ENCODE measurements at places on chromosomes 13 and 19.

GRCh38 chr13:78997902-78998629, 339.1 kb upstream of the OBI1 start:
- no peak for DNase-seq

- DNase-seq: peak; percentile 53
Observed at GRCh38 chr19:4474514-4475022, 2.5 kb downstream of the HDGFL2 start.

DNA sequence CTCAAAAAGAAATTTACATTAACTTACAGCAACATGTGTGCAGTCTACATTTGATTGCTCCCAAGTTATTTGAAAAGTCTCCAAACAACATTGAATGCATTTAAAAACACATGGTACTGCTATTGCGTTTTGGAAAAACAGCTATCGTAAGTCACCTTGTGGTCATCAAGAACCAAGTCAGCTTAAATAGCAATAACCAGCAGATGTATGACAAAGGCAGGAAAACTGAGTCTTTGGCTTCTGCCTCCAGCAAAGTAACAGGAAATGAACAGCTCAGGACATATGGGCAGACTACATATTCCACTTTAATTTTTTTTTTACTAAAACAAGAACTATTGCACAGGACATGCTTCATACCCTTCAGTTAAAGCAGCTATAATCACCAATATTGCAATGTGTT, 580.6 kb upstream of the SPRY2 start:
- no peak for DNase-seq

DNA sequence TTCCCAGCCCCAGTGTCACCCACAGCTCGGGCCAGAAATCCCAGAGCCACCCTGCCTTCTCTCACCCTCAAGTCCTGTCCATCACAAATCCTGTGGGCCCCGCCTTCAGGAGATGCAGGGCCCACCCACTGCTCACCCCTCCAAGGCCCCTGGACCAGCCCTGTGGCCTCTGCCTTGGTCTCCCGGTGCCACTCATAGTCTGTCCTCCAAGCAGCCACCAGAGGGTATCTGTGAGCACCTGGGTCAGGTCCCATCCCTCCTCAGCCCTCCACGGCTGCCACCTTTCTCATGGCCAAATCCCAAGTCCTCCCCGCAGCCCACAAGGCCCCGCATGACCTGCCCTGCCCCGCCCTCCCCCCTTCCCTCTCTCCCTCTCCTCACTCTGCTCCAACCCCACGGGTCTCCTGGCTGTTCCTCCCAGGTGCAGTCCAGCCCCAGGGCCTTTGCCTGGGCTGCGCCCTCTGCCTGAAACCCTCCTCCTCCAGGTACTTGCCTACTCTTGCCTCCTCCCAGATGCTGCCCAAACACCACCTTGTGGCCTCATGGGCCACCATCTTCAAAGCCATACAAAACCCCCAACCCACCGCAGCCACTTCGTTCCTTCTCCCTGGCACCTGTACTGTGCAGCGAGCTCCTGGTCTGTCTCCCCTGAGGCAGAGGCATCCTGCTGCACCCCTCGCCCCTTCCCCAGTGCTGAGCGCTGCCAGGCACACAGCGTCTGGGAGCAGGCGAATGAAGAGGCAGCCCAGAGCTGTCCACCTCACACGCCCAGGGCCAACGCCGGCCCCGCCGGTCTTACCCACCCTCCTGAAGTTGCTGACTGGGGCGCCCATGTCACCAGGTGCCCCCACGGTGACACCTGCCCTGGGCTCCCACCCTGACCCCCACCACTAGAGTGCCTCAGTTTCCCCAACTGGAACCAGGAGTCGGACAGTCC, 13.2 kb upstream of the UQCR11 start:
- DNase-seq: peak; percentile 66

GRCh38 chr13:38421590-38422560, 72.2 kb downstream of the UFM1 start:
- DNase-seq: no peak

DNA sequence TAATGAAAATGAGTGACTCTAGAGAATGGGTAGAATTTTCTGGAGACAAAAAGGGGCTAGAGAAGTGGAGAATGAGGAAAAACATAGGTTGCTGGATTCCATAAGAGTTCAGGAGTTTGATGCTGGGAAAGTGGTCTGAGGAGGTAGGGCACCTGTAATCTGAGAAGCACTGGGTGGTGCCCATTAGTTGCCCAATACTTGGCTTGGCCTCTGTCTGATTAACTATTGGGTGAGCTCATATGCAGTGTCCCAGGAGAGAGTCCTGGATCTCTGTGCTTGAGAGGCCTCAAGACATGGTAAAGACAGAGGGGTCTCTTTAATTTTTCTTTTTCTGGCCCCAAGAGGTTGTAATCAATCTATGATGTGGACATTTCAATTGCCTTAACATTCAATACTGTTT, 390.1 kb downstream of the TDRD3 start:
- no peak for DNase-seq

DNA sequence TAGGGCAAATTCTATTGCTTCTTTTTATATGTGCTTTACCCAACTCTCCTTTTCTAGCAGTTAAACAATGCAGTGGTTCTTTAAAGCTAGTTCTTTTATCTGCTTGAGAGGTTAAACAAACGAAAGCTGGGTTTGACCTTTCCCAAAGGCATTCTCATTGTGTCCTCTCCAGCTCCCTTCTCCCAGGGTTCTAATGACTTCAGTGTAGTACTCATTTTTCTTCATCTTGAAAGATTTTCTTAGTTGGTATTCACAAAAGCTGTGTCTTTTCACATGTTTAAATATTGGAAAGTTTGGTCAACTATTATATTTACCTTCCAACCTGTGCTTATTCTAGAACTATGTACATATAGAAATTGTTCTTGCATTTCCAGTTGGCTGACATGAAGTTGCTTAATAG, 1.5 kb downstream of the WASF3 start:
- DNase-seq: no peak

- DNase-seq: no peak
Observed at GRCh38 chr19:53549340-53549739, 11.4 kb downstream of the ZNF331 start.

GRCh38 chr19:6260912-6261650, 18.7 kb downstream of the MLLT1 start:
- DNase-seq: no peak

DNA sequence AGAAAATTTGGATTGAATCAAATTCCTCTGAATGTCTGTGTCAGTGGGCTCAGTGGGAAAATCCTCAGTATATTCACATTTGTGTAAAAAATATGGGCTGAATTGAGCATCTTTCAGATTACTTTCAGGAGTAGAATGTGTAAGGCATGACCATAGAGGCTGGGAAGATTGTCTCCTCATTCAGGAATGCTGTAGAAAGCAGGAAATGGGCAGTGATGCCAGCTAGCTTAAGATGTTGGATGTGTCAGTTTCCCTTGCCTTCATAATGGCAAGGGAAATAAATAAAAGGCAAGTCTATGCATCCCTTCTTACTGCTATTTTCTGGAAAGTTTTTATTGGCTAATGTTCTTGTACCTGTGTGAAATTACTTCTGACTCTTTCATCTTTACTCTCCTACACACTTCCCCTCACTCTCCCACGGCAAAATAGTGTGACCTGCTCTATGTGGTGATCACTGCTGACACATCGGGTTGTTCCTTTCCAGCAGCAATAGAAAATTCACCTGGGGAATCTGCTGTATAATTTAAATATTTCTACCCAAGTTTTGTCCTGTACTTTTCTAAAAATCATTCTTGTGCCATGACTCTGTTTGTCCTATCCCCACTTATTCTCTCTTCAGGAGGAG, 103.2 kb downstream of the LMO7 start:
- DNase-seq: no peak

DNA sequence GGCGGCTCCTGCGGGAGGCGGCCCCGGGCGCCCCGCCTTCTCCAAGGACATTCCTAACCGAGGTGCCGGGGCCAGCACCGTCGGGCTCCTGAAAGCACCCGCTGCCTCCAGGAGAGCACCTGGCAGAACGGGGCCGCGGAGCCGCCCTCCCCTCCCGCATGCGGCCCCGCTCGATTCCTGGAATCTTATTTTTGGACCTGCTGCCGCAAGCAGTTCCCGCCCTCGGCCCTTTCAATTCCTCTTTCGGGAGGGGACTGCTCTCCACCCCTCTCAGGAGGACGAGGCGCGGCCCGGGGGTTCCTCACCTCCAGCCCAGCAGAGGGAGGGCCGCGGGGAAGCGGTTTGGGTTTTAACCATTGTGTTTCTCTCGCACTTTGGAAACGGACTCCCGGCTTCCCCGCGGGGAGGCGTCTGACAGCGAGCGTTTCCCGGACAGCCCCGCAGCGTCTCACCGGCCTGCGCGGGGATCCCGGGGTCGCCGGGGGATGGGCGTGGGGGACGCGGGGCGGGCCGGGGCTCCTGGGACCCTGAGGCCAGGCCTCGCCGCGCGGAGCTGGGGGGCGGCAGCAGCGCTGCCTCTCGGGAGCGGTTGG, 849 bp downstream of the GAS6 start:
- peak; percentile 66 for DNase-seq

DNA sequence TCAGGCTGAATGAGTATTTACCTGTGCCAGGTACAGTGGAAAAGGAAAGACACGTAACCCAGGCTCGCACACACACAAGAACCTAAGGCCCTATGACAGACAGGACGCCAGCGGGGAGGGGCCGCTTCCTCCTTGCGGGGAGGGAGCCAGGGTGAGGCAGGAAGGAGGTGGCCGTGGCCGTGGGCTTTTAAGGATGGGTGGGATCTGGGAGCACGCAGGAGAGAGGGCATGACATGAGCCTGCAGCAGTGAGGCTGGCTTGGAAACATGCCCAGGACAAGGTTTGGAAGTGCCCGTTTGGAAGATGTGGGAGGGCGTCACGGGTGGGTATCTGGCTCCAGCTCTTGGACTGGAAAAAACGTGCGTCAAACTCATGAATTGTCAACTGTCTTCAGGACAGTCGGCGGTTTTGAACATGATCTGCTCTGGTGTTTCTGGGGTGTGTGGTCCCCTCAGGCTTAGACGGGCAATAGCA, 20.1 kb downstream of the SH3GL1 start:
- no peak for DNase-seq

GRCh38 chr13:45406421-45406820, 11.8 kb downstream of the SLC25A30 start:
- DNase-seq: no peak

DNA sequence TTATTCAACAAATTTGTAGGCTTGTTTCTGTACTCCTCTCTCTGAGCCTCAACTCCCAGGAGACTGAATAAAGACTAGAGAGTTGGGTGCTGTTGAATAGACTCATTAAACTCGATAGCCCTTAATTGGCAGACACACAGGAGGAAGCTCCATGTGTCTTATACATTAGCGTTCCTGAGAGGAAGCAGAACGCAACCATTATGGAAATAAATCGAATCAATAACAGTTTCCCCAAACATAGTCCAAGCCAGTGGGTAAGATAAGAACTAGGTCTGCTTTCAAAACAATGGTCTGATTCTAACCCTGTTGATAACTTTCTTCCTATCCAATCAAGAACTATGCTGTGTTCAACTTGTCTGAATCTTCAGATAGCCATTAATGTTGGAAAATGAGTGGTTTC, 118.1 kb upstream of the FNDC3A start:
- no peak for DNase-seq

GRCh38 chr19:56076498-56076897, 44.6 kb downstream of the ZNF787 start:
- DNase-seq: peak; percentile 60

GRCh38 chr19:9836021-9836420, 903 bp downstream of the PIN1 start:
- no peak for DNase-seq

- no peak for DNase-seq
Observed at GRCh38 chr13:28954810-28955209, 134.7 kb downstream of the MTUS2 start.

- DNase-seq: no peak
Observed at GRCh38 chr19:41288673-41289530, 21.1 kb upstream of the CCDC97 start.

DNA sequence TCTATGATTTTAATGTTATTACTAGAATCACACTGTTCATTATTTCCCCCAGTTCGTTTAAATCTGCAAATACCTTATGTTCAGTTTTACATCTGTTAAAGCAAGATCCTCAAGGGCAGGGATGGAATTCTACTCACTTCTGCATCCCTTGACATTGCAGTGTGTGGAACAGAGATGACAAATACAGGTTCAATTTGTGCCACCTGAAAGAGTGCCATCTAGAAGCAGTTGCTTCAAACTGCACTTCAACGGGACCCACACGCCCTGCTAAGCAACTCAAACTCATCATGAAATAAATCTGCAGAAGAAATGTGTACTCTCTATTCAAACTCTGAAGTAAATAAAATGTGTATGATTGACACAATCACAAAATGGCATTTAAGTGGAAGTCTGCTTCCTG, 44.5 kb downstream of the RUBCNL start:
- DNase-seq: no peak

GRCh38 chr13:44300895-44301638, 72.6 kb upstream of the SERP2 start:
- DNase-seq: no peak

DNA sequence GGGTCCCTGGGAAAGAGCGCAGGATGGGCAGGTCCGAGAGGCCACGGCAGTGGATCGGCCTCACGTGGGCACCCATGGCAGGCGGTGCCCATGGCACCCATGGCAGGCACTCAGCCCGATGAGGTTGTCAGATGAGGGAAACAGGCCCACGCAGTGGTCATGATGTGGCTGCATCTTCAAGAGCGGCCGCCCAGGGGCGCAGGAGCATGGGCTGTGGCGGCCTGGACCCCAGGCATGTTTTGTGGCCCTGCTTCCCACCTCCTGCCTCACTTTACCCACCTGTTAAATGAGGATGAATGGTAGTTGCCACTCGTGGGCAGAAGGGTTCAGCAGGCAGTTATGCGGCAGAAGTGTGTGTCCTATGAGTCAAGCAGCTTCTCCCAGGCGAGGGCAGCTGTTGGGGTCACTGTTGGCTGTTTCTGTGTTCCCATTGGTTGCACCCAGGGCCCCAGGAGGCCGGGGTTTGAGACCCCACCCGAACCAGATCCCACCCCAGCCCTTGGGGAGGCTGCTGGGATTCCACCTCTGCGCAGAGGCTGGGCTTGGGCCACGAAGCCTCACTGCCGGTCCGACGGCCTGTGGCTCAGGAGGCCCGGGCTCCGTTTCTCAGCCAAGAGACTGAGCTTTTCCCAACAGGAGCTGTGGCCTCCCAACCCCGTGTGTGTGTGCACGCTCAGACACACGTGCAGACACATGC, 30.0 kb downstream of the CSNK1G2 start:
- no peak for DNase-seq

DNA sequence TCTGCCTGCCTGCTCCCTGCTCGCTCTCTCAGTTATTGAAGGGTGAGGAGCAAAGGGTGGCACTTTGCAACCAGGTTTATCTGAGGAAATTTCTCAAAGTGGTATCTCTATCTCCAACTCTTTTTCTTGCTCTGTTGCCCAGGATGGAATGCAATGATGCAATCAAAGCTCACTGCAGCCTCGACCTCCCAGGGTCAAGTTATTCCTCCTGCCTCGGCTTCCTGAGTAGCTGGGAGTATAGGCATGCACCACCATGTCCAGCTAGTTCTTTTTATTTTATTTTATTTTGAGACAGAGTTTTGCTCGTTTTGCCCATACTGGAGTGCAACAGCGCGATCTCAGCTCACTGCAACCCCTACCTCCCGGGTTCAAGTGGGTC, 4.9 kb downstream of the ACTMAP start:
- DNase-seq: no peak

Data from small intestine (tissue), 16 donors.